Upper lobe of left lung (tissue), 6 donors: ENCODE measurements at places on chromosomes 13 and 19. TPM values are rescaled to one million over a fixed set of nuclear protein-coding genes. Genes with fewer than 3 reads are reported as not detected.
A peak's percentile ranks its signal among the peaks of the same experiment; 100 is the strongest.

- no peak overlapping the region for H3K27ac ChIP-seq
- H3K36me3 ChIP-seq: no peaks in the 10 kb centered on the region
- no peak for DNase-seq
- H3K4me3 ChIP-seq: no peak overlapping the region
- no peaks in the 10 kb centered on the region for H3K27me3 ChIP-seq
Observed at GRCh38 chr13:99305158-99305557, 2.0 kb downstream of the GPR183 start.

- H3K27ac ChIP-seq: peak overlapping the region; percentile 63
- peak; percentile 47 for DNase-seq
- H3K4me1 ChIP-seq: peaks cover 28% of the 10 kb centered on the region
- H3K27me3 ChIP-seq: no peaks in the 10 kb centered on the region
- H3K36me3 ChIP-seq: no peaks in the 10 kb centered on the region
- no peak overlapping the region for H3K4me3 ChIP-seq
Observed at GRCh38 chr19:47190167-47190727, 40.8 kb downstream of the BBC3 start.

- H3K27me3 ChIP-seq: no peaks in the 10 kb centered on the region
- H3K27ac ChIP-seq: no peak overlapping the region
- H3K4me3 ChIP-seq: no peak overlapping the region
- no peaks in the 10 kb centered on the region for H3K4me1 ChIP-seq
- H3K36me3 ChIP-seq: no peaks in the 10 kb centered on the region
- DNase-seq: no peak
Observed at GRCh38 chr13:91946498-91947070, 548.2 kb downstream of the GPC5 start.

- H3K36me3 ChIP-seq: peaks cover 15% of the 10 kb centered on the region
- peaks cover 4% of the 10 kb centered on the region for H3K4me1 ChIP-seq
- DNase-seq: no peak
- peak overlapping the region; percentile 57 for H3K27ac ChIP-seq
Observed at GRCh38 chr13:97339988-97340749, 93.8 kb upstream of the RAP2A start.

DNA sequence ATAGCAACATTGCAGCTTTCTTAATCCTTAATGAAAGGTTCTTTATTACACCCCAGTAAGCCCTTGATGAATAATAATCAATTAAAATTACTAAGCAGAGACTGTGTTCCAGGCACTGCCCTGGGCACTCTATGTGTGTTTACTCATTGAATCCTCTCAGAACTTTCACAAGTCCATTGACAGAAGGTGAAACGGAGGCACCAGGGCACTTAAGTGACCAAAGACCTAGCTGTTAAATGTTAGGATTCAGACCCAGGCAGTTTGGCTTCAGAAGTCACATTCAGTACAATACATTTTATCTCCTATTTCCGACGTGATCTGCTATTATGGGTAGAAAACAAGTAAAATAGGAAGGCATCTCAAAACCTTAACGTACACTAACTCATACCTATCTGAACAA lies 2.7 kb downstream of the GPR183 start:
- no peaks in the 10 kb centered on the region for H3K27me3 ChIP-seq
- DNase-seq: no peak
- no peak overlapping the region for H3K27ac ChIP-seq
- peak overlapping the region; percentile 35 for H3K4me3 ChIP-seq

DNA sequence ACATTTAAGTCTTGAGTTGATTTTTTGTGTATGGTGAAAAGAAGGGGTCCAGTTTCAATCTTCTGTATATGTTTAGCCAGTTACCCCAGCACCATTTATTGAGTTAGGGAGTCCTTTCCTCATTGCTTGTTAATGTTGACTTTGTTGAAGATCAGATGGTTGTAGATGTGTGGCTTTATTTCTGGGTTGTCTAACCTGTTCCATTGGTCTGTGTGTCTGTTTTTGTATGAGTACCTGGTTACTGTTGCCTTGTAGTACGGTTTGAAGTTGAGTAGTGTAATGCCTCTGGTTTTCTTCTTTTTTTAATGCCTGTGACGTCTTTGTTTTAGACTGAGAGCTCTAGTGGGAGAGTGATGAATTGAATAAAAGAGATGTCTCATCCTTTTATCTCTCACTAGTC lies 83.2 kb downstream of the NBEA start:
- H3K36me3 ChIP-seq: no peaks in the 10 kb centered on the region
- no peak for DNase-seq
- H3K4me3 ChIP-seq: no peak overlapping the region
- H3K4me1 ChIP-seq: no peaks in the 10 kb centered on the region
- no peaks in the 10 kb centered on the region for H3K27me3 ChIP-seq

- no peaks in the 10 kb centered on the region for H3K36me3 ChIP-seq
- H3K27me3 ChIP-seq: peaks cover 21% of the 10 kb centered on the region
- peaks cover 28% of the 10 kb centered on the region for H3K4me1 ChIP-seq
- peak overlapping the region; percentile 24 for H3K4me3 ChIP-seq
- H3K27ac ChIP-seq: no peak overlapping the region
Observed at GRCh38 chr13:52846567-52847321, 1.7 kb downstream of the PCDH8 start.

GRCh38 chr13:73390100-73390499 lies 331.3 kb downstream of the KLF5 start:
- no peaks in the 10 kb centered on the region for H3K4me1 ChIP-seq
- no peak overlapping the region for H3K4me3 ChIP-seq
- no peak overlapping the region for H3K27ac ChIP-seq
- no peaks in the 10 kb centered on the region for H3K27me3 ChIP-seq

DNA sequence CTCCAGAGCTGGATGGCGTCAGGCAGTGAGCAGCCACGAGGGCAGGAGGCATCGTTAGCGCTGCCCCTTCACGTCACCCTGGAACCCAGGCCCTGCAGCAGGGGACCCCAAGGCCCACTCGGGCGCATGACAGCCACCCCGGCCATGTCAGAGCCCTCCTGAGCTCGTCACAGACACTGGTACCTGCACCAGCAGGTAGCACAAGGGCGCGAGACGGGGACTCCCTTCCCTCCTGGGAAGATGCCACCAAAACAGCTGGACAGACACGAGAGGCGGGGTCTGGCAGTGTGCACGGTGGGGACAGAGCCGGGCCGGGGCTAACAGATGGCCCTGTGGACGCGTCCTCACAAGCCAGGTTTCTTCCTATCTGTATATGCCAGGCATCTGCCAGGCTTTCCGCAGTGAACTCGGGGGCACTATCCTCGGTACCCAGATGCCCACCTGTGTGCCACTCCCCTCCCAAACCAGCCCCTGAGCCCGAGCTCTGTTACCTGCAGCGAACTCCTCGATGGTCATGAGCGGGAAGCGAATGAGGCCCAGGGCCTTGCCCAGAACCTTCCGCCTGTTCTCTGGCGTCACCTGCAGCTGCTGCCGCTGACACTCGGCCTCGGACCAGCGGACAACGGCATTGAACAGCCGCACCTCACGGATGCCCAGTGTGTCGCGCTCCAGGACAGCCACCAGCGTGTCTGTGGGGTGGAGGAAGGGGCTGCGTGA lies 25.8 kb downstream of the BTBD2 start:
- no peaks in the 10 kb centered on the region for H3K4me1 ChIP-seq
- no peaks in the 10 kb centered on the region for H3K27me3 ChIP-seq
- peak; percentile 64 for DNase-seq
- no peak overlapping the region for H3K4me3 ChIP-seq
- no peak overlapping the region for H3K27ac ChIP-seq

- H3K4me1 ChIP-seq: peaks cover 1% of the 10 kb centered on the region
- no peaks in the 10 kb centered on the region for H3K36me3 ChIP-seq
- no peaks in the 10 kb centered on the region for H3K27me3 ChIP-seq
- no peak overlapping the region for H3K27ac ChIP-seq
Observed at GRCh38 chr13:31890946-31891345, 140.6 kb upstream of the FRY start.

- H3K36me3 ChIP-seq: no peaks in the 10 kb centered on the region
- no peaks in the 10 kb centered on the region for H3K27me3 ChIP-seq
- no peak for DNase-seq
- H3K27ac ChIP-seq: no peak overlapping the region
Observed at GRCh38 chr13:79799059-79799867, 318.3 kb downstream of the NDFIP2 start.

- no peak overlapping the region for H3K4me3 ChIP-seq
- peak; percentile 84 for DNase-seq
- peaks cover 9% of the 10 kb centered on the region for H3K4me1 ChIP-seq
- no peaks in the 10 kb centered on the region for H3K27me3 ChIP-seq
- H3K27ac ChIP-seq: no peak overlapping the region
Observed at GRCh38 chr19:49469828-49470614, 4.0 kb upstream of the FLT3LG start.

DNA sequence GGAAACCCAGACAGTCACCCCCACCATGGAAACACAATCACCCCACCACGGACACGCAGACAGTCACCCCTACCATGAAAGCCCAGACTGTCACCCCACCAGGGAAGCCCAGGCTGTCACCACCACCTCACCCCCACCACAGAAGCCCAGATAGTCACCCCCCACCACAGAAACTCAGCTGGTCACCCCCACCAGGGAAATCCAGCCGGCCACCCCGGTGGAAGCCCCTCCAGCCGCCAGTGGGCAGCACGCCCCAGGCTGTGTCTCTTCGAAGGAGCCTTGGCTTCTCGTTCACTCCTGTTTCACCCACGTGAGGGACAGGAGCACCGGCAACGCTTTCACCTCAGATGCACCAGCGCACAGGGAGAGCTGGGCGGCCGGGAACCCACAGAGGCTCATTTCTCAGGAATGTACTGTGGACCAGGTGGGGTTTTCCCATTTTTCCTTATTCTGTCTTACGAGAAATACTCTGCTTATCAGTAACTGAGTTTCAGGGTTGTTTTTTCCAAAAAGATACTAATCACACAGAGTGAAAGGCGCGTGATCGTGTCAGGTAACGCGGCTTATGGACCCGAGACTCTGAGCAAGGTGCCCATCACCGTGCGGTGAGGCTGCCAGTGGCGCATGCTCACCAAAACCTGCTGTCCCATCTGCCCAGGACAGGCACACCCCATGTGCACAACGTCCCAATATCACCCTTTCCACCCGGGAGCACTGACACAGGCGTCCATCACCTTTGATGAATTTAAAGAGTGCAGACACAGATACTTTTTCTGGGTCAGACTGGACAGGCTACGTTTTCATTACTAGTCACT lies 28.0 kb downstream of the CARS2 start:
- no peaks in the 10 kb centered on the region for H3K4me1 ChIP-seq
- DNase-seq: no peak
- H3K4me3 ChIP-seq: no peak overlapping the region
- H3K27ac ChIP-seq: no peak overlapping the region
- H3K27me3 ChIP-seq: no peaks in the 10 kb centered on the region

- peaks cover 30% of the 10 kb centered on the region for H3K4me1 ChIP-seq
- peak overlapping the region; percentile 58 for H3K4me3 ChIP-seq
- H3K36me3 ChIP-seq: no peaks in the 10 kb centered on the region
- H3K27me3 ChIP-seq: no peaks in the 10 kb centered on the region
Observed at GRCh38 chr19:17025991-17026658, 485 bp downstream of the CPAMD8 start.

DNA sequence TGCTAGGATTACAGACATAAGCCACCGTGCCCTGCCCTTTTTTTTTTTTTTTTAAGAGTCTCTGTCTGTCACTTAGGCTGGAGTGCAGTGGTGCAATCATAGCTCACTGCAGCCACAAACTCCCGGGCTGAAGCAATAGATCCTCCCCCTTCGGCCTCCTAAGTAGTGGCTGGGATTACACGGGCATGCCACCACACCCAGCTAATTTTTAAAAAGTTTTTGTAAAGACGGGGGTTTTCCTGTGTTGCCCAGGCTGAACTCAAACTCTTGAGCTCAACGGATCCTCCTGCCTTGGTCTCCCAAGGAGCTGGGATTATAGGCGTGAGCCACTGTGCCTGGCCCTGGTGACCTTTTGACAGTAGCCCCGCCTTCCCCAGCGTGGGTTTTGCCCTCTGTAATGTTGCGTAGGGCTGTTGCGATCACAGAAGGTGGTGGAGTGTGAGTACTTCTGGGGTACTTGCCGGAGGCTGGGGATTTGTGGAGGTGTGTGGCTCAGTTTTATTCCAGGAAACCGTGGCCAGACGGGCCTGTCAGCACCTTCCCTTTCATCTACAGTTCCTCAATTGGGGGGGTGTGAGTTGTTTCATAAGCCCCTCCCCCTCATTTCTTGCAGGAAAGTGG lies 11.6 kb upstream of the RETN start:
- H3K4me3 ChIP-seq: no peak overlapping the region
- no peak for DNase-seq
- H3K4me1 ChIP-seq: peaks cover 3% of the 10 kb centered on the region
- H3K36me3 ChIP-seq: no peaks in the 10 kb centered on the region

DNA sequence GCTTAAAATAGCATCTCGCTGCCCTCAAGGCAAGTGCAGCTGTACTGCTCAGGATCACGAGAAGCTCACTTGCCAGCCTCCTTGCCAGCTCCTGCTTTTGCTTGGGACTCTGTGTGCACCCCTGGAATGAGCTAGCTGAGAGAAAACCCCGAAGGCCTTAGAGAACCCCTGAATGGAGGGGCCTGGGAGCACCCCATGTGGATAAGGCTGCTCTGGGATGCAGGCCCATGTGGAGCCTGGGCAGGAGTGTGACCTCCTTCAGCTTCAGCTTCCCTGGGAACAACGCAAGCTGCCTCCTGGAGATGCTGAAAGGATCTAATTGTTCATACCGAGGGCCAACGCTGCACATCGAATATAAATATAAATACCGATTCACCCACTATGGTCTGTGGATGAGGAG lies 109.2 kb downstream of the HSPH1 start:
- H3K36me3 ChIP-seq: no peaks in the 10 kb centered on the region
- DNase-seq: no peak
- no peak overlapping the region for H3K27ac ChIP-seq

DNA sequence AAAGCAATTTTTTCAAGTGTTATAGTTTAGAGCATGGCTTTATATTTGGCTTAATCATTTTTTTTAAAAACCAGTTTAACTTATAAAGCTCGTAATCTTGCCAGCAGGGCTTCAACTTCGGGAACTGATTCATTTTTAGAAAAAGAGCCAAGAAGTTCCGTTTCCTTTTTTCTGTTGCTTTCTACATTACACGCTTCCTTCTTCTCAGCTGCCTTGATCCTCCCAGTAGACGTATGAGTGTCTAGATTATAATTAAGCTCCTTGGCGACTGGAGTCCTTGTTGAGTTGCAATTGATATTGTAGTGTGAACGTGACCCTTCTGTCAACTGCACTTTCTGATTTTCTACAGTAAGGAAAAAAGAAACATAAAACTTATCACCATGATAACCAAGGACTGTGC lies 497.2 kb downstream of the DIAPH3 start:
- no peak overlapping the region for H3K4me3 ChIP-seq
- no peaks in the 10 kb centered on the region for H3K36me3 ChIP-seq
- H3K27ac ChIP-seq: no peak overlapping the region
- H3K4me1 ChIP-seq: no peaks in the 10 kb centered on the region

DNA sequence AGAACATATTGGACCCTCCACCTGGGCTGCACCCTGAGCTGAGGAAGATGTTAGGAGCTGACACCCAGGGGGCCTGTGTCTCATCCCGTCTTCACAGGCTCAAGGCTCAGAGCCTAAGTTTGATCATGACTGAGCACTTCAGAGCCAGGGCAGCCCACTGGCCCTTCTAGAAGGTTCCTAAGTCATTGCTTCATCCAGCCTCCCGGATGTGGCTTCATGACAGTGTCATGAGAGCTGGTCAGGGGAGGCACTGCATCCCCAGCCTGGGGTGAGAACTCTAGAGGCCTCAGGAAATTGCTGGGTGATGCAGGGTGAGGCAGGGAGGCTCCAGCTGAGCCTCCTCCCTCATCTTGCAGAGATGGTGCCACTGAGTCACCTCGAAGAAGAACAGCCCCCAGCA lies 24.9 kb upstream of the PIK3R2 start:
- DNase-seq: no peak
- H3K4me1 ChIP-seq: no peaks in the 10 kb centered on the region
- H3K27me3 ChIP-seq: no peaks in the 10 kb centered on the region
- H3K36me3 ChIP-seq: peaks cover 68% of the 10 kb centered on the region
- H3K27ac ChIP-seq: no peak overlapping the region

The CLIP3 gene
- 13.0 TPM for total RNA-seq

The SLITRK6 gene
- total RNA-seq: 0.66 TPM

The MBD3L2 gene
- not detected for total RNA-seq

The CAPS gene
- total RNA-seq: 20.6 TPM
